ENCODE measurements at places on chromosomes 4 and X. TPM values are rescaled to one million over a fixed set of nuclear protein-coding genes. Genes with fewer than 3 reads are reported as not detected.
A peak's percentile ranks its signal among the peaks of the same experiment; 100 is the strongest.

- DNase-seq = no peak
Measured at GRCh38 chr4:106329041-106329618, 12.8 kb downstream of the AIMP1 start.

DNA sequence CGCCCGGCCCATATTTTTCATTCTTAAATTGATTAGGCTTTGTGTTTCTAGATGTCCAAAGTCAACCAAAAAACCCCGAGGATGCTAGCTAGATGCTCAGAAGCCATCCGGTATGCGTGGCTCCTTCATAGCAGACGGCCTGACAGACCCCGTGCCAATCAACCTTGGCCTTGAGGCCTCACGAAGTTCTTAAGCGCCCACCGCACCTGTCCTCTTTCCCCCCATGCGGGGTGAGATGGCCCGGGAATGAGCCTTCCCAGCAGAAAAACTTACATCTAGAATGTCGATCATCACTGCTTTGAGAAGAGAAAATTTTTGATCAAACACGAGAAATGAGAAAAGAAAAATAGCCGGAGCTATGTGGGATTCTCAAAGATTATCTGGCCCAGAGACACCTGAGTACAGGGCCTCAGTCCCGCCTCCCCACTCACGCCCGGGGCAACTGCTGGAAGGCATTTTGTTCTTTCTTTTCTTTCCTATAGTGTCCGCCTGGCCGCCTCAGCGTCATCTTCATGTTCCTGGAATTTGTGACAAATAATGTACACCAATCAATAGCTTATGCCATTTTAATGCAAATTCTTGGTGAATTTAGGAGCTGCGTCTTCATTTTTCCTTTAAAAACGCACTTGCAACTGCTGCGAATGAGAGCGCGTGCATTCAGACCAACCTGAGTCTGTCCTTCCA, 1.6 kb upstream of the NAT8L start:
- no peak for DNase-seq

DNA sequence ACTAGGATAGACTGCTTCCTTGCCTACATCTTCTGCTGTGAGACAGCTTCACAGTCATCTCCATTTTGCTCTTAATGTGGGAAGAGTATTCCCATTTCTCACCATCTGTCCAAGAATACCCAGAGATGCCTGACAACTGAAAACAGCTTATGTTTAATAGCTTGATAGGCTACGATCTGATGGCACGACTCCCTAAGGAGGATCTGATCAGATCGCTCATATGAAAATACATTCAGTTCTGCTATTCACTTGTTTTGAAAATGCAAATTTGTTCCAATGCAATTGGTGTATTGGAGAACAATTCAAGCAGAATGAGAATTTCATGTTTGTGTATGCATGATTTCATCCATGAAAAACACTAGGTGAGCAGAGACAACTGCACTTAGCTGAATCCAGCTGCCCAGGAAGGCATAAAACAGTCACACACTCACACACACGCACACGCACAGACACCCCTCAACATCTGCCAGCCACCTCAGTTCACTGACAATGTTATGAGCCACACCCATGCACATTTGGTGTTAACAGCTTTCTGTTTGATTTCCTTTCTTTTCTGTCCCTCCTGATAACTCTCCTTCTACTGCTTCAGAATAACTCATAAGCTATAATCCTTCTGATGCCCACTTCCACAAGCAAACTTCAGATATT, 29.6 kb downstream of the TRIML1 start:
- no peak for DNase-seq

GRCh38 chr4:112836895-112837294, 200.0 kb downstream of the LARP7 start:
- DNase-seq = no peak

DNA sequence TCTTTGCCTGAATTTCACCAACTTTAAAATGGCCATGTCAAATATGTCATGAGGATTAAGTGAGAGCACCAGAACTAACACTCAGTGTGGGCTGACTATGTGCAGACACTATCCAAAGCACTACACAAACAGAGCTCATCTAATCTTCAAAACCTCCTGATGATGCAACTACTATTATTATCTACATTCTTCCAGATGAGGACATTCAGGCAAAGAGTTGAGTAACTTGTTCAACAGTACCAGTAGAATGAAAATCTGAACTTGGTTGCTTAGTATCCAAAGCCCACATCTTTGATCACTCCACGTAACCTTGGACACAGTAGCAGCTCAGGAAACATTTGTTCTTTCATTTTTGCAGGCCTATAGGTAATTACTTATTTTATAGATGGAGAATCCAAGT, 90.1 kb downstream of the ATP8A1 start:
- no peak for DNase-seq

GRCh38 chr4:113625902-113626301, 135.6 kb downstream of the CAMK2D start:
- DNase-seq = no peak

- DNase-seq = no peak
Measured at GRCh38 chr4:98423009-98423408, 161.8 kb downstream of the RAP1GDS1 start.

DNA sequence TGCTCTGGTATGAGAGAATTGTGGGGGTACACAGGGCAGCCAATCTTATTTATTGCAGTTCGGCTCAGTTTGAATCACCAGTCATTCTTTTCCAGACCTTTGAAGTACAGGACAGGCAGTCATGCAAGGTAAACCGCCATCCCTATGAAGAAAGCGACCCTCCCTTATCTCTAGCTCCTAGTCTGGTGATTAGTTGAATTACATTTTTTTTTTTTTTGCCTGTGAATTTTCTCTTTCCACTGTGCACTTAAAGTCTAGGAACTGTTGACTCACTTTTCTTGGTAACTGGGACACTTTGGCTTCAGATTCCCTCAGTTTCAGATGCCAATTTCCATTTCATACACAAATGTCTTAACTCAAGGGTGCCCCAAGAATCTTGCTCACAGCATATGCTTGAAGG, 82.4 kb upstream of the FAM9C start:
- no peak for DNase-seq

GRCh38 chrX:24479924-24480323, 14.8 kb downstream of the PDK3 start:
- DNase-seq = peak; percentile 56

DNA sequence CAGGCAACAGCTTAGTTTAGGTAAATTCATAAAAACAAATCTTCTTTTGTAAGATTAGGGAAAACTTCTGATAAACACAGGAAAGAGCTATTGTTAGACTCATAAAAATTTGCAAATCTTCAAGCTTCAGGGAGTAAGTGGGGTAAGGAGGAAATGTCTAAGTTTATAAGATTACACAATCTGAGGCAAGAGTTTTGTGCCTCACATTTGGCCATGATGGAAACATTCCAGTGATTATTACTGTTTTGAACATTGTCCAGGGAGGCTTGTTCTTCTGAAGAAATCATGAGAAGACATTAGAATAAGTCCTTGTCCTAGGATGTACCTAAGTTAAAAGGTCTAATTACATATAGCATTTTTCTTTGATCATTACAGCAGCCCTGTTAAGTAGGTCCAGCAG, 72.8 kb downstream of the MAOB start:
- no peak for DNase-seq

DNA sequence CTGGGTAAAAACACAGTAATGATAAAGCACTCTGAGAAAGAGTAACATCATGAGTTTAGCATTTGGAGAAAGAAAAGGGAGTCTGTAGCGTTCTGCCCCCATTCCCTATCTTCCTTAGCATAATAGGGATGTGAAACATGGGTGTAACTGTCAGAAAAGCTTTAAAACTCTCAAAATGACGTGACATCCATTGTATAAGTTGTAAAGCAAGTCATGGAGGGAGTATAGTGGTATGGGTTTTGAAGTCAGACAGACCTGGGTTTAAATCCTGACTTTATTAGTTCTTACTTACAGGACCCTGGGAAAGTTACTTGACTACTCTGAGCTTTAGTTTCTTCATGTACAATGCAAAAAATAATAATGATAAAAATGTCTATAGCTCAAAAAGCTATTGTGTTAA, 17.1 kb downstream of the FBXO8 start:
- no peak for DNase-seq

DNA sequence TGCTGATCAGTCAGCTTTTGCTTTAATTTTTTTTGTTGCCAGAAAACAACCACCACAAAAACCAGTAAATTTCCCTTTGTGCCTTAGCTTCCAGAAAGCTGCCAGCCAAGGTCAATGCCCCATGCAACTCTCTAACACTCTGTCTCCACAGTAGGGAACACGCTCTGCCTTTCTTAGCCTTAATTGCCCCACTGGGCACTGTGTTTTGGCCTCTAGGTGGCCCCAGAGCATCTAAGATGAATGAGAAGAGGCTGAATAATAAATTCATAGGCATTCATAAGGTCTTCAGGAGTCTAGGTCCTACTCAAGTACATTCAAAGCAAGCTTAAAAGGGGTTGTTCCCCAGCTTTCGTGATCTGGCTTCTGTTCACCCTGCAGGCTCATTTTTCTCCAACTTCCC, 57.7 kb upstream of the PASD1 start:
- DNase-seq = no peak

DNA sequence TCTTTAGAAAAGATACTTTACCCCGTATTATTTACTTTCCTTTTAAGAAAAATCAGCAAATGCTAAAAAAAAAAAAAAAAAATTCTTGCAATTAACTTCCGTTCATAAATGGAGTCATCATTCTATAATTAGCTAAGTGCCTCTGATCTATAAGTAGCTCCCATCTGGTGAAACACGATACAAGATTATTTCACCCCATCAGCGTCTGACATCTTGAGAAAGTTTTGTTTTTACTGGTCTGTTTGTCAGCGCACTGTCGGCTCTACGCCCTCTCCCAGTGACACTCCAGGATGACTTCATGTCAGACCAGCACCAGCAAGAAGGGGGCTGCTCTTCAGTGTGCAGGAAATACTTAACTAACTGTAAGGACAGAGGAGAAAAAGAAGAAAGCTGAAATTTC, 108.3 kb downstream of the AFAP1 start:
- no peak for DNase-seq

DNA sequence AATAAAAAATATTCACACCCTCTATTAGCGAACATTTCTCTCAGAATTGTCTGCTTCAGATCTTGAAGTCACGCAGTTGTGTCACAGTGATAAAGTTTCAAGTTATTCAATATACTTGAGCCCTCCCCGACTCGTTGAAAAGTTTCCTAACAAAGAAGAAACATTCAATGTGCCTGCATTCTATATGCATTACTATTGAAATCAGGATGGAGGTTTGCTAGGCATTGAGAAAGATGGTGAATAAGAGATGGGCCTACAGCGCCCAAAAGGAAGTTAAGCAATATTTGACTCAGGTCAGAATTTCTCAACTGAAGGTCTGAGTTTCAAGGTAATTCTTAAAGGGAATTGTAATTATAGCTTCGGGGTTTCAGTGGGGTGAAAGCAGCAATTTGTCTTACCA, 6.1 kb downstream of the TCEANC start:
- DNase-seq = no peak

DNA sequence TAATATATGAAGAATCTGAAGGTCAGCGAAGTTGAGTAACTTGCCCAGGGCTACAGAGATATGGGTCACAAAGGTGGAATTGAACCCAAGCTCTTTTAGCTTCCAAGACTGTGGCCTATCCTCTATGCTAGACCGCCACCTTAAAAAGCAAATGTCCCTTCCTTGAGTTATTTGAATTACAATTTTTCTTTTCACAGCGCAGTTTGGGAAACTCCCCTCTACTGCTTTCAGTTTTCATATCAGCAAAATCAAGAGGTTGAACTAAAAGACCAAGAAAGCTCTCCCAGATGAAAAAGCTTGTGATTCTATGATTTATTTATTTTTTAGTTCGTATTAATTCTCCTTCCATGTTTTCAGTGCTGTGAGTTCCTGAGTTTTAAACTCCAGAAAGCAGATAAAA, 174.5 kb upstream of the C1QTNF7 start:
- no peak for DNase-seq

- DNase-seq = no peak
Measured at GRCh38 chr4:106652095-106652494, 283.5 kb upstream of the GIMD1 start.

GRCh38 chrX:26219351-26219750, 3.4 kb downstream of the MAGEB5 start:
- DNase-seq = no peak

- no peak for DNase-seq
Measured at GRCh38 chrX:103124284-103124683, 31.3 kb upstream of the NXF3 start.

DNA sequence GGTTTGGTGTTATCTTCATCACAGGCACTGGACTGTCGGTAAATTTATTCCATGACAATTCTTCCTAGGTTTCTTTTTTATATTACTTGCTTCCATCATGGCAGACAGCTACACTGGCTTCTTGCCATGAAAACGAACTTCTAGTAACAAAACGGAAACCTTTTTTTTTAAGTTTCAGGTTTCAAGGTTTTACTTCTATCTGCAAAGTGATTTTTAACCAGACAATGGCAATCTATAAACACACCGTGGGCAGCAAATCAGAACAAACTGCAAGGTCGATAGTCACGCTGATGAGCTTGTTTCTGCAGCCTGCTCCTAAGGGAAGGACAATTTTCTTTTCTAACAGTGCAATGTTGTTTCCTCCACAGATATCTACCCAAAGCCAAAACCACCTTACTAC, 29.9 kb downstream of the XG start:
- DNase-seq = no peak

GRCh38 chrX:102976286-102976685, 39.2 kb downstream of the RAB40AL start:
- DNase-seq = no peak

TEC gene
- total RNA-seq = 2.4 TPM

STK26 gene
- 52.4 TPM for total RNA-seq

HTN3 gene
- total RNA-seq = not detected

CT45A6 gene
- total RNA-seq = not detected

GPC4 gene
- not detected for total RNA-seq

DSPP gene
- total RNA-seq = not detected

NKRF gene
- 27.2 TPM for total RNA-seq

DUX4 gene
- not detected for total RNA-seq

Measured in CD8-positive, alpha-beta memory T cell (primary cell).